NCI-H1092 (cell line): ENCODE measurements at places on chromosomes 12 and 14.
A peak's percentile ranks its signal among the peaks of the same experiment; 100 is the strongest.

- no peak for DNase-seq
Observed at GRCh38 chr14:100723830-100724437, 2.8 kb upstream of the DLK1 start.

GRCh38 chr14:44963775-44964380 is 1.9 kb downstream of the TOGARAM1 start:
- DNase-seq, result no peak

DNA sequence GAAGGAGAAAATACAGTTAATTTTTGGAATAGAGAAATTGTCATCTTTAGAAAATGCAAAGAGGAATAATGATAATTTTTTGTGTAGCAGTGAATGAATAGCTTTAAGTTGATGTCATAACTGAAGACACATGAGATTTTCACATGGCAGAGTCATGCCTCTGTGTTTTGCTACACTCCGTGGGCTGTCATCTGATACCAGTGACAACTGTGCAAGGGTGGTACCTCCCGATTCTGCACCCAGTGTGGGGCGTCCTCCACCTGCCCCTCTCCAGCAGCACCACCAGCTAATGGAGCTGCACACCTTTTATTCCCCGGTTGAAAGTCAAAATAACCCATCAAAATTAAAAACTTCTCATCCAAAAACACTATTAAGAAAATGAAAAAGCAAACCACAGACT is 47.2 kb downstream of the ANKRD9 start:
- no peak for DNase-seq

- no peak for DNase-seq
Observed at GRCh38 chr12:107967170-107967569, 161.9 kb upstream of the WSCD2 start.

GRCh38 chr14:23580948-23581281 is 2.3 kb upstream of the JPH4 start:
- no peak for DNase-seq

DNA sequence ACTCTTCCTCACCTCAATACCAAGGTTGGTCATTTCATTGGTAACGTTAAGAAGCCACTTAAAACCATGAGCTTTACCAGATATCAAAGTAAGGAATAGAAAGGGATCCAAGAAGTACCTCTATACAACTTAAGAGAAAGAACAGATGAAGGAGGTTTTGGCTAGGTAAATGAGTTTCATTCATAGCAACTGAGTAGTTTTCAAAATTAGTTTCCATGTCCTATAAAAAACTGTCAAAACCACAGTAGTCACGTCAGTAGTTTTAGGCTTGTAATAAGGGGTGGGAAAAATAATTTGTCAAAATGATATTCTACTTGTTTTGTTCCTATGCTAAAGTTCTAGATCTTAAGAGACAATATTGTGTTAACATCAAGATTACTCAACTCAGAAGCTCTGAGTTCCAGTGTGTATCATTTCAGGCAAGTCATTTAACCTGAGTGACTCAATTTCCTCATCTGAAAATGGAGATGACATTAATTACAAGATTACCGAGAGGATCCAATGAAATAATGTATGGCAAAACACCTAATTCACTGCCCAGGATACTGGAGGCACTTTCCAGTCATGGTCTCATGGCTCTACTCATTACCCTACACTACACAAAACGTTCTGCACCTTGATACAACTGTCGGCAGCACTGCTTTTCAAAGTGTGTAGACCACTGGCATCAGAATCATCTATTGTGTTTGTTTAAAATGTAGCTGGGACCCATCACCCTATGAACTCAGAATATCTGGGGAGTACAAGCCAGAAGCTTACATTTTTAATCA is 24.1 kb upstream of the SLC6A13 start:
- DNase-seq, result no peak

GRCh38 chr12:78004249-78005093 is 173.8 kb downstream of the NAV3 start:
- no peak for DNase-seq

DNA sequence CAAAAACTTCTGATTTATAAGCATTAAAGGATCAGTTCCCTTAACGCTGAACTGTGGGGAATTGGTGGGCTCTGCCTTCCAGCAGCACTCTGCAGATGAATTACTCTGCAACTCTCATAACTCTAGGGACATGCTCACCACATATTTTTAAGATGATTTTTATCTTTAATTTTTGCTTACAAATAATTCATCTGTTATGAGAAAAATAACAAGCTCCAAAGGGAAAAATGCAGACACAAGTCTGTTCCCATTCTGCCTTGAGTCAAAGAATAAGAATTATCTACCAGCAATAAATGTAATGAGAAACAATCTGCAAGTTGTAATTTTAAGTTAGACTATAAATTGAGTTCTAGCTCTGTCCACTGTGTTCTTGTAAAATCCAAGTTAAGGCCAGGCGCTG is 133.1 kb upstream of the MDM1 start:
- DNase-seq, result no peak

- no peak for DNase-seq
Observed at GRCh38 chr14:69986336-69986735, 107.1 kb downstream of the SMOC1 start.

- no peak for DNase-seq
Observed at GRCh38 chr14:95811813-95812212, 64.8 kb upstream of the TUNAR start.

DNA sequence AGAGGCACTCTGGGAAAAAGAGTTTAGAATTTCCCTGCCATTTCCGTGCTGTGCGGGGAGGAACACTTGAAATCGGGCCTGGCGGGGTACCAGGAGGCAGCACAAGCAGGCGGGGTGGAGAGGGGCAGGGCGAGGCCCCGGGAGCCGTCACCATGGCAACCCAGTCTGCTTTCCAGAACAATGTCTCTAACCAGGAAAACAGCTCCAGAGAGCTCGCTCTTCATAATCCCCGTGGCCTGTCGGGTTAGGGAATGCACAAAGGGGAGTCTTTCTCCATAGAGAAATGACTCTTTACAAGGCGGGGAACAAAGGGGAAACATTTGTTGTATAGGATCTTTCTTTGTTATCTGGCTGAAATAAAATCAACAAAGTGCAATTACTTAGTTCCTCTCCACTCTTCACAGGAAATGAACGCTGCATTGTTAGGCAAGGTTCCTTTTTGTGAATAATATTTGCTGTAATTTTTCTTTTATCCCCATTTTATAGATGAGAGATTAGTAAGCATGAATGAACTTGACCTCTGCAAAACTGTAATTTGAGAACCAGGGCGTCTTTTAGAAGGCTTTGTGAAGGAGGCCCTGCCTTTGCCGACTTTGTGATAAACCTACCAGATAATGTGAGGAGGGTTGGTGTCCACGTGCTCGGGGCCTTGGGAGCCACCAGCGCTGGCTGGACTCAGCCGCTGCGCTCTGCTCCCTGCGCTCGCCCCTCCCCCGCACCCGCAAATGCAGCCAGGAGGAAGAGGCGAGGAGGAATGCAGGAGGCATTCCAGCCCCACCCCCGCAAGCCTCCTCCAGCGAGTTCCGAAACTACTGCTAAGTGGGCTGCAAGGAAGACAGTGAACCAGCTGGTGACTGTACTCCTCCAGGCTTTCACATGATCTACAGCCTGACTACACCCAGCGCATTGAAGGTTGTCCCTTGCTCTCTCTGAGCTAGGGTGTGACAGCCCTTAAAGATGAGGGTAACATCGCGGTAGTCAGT is 105.2 kb upstream of the ATF7IP start:
- peak; percentile 18 for DNase-seq

DNA sequence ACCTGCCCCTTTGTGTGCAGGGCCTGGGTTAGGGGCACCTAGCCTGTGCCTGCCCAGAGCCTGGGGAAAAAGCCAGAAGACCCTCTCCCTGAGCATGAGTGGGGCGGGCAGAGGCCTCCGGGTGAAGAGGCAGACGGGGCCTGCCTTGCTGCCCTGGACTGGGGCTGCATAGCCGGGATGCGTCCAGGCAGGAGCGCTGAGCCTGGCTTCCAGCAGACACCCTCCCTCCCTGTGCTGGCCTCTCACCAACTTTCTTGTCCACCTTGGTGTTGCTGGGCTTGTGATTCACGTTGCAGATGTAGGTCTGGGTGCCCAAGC is 216.1 kb downstream of the TMEM121 start:
- DNase-seq, result no peak

DNA sequence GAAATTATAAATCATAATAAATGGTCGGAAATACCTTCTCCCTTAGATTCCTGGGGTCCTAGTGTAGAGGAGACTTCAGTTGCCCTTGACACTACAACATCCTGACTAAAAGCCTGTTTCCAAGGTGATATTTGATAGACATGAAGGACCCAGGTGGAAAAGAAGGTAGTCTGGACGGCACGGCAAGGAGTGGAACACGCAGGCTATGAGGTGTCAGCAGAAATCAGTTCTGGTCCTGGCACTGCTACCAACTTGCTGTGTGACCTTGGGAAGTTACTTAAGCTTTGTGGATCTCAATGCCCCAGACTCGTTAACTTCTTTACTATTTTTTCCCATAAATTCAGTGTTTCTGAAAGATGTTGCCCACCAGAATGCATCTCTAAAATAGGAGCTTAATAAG is 36.9 kb upstream of the BCL2L14 start:
- no peak for DNase-seq

GRCh38 chr12:93447555-93448290 is 6.0 kb upstream of the UBE2N start:
- no peak for DNase-seq

GRCh38 chr14:104680056-104680805 is 9.2 kb upstream of the INF2 start:
- DNase-seq, result no peak

GRCh38 chr12:123801573-123802178 is 39.6 kb downstream of the DNAH10 start:
- no peak for DNase-seq

DNA sequence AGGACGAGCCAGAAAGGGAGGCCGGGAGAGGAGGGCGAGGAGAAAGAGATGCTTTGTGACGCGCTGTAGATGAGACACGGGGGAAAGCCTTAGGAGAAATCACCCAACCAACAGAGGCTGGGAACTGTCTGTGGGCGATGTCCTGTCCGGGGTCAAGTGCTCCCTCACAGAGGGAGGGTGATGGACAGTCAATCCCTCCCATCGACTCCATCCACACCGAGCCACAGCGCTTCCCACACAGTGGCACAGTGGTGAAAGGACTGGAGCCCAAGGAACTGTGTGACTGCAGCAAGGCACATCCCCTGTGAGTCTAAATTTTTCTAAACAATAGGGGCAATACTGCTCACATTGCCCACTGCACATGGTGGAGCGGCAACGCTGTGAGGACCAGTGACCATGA is 89.1 kb downstream of the TTC7B start:
- DNase-seq, result no peak

GRCh38 chr14:54908190-54908589 is 5.6 kb upstream of the GCH1 start:
- DNase-seq, result no peak

GRCh38 chr12:78229591-78230101 is 399.0 kb downstream of the NAV3 start:
- no peak for DNase-seq

GRCh38 chr14:81805785-81806184 is 272.1 kb upstream of the SEL1L start:
- no peak for DNase-seq

- DNase-seq, result no peak
Observed at GRCh38 chr12:10363914-10364814, 25.7 kb downstream of the KLRK1 start.
